ENCODE measurements at places on chromosomes 4 and X.
A peak's percentile ranks its signal among the peaks of the same experiment; 100 is the strongest.

- DNase-seq, result no peak
These were observed 5.5 kb downstream of the GRIA2 start for GRCh38 chr4:157226035-157226434.

- no peak for DNase-seq
These were observed 84.0 kb downstream of the NHSL2 start for GRCh38 chrX:71994601-71995000.

GRCh38 chr4:175560604-175561003 is 251.5 kb downstream of the GPM6A start:
- DNase-seq, result no peak

GRCh38 chrX:133674726-133675470 is 259.6 kb upstream of the GPC4 start:
- DNase-seq, result no peak

- peak; percentile 0 for DNase-seq
These were observed 172.0 kb downstream of the CFAP299 start for GRCh38 chr4:80507507-80507906.

- DNase-seq, result no peak
These were observed 123.7 kb downstream of the ANAPC4 start for GRCh38 chr4:25500626-25501316.

- no peak for DNase-seq
These were observed 8.5 kb upstream of the ARHGEF38 start for GRCh38 chr4:105543881-105544280.

GRCh38 chr4:16027626-16028025 is 56.2 kb downstream of the PROM1 start:
- DNase-seq, result no peak

DNA sequence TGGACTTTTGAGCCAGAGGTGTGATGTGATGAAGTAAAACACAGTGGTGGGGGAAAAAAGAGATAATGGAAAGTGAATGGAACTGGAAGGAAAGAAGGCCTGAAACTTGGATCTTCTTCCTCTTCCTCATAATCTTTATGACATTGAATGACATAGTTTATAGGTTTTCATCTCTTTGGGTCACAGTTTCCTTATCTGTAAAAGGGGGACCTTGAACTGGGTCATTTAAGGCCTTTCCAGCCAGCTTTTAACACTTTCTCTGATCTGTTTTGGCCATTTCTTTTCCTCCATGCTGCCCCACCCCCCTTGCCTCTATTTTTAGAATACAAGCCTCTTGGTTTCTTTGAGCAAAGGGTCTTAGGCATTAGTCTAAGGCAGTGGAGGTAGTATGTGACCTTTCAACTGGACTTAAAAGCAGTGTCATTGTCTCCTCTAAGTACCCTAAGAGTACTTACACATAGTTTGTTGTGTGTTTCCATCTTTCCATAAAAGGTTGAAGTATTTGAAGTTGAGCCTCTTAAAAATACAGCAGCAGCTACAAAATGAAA is 7.8 kb downstream of the CPEB2 start:
- DNase-seq, result peak; percentile 52

- DNase-seq, result peak; percentile 88
These were observed 13.5 kb downstream of the ASB11 start for GRCh38 chrX:15301924-15302323.

Data from MV-4-11 (cell line).